ENCODE measurements at places on chromosomes 6 and 20.
A peak's percentile ranks its signal among the peaks of the same experiment; 100 is the strongest.

- no peak for DNase-seq
Observed at GRCh38 chr20:5696011-5696559, 54.1 kb upstream of the SHLD1 start.

DNA sequence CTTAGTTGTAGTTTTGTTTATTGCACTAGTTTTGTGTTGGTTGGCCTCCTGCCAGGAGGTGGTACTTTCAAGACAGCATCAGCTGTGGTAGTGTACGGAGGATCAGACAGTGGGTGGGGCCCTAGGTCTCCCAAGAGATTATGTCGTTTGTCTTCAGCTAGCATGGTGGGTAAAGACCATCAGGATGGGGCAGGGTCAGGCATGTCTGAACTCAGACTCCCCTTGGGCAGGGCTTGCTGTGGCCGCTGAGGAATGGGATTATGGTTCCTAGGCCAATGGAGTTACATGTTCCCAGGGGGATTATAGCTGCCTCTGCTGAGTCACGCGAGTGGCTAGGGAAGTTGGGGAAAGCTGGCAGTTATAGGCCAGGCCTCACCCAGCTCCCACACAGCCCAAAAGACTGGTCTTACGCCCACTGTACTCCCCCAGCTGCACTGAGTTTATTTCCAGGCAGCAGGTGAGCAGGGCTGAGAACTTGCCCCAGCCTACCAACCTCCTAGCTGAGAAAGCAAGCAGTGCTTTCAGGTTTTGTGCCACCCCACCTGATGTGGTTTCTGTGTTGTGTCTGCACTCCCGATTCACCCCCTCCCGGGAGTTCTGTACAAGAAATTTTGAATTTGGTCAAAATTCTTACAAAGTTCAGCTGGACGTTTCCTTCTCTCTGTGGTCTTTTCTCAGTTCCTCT, 24.7 kb downstream of the ZSCAN31 start:
- DNase-seq = no peak

- no peak for DNase-seq
Observed at GRCh38 chr6:37456816-37457560, 24.0 kb downstream of the CMTR1 start.

GRCh38 chr6:26197636-26197932, 110.4 kb downstream of the HFE start:
- DNase-seq = no peak

GRCh38 chr6:135008941-135009290, 45.7 kb downstream of the HBS1L start:
- DNase-seq = no peak

DNA sequence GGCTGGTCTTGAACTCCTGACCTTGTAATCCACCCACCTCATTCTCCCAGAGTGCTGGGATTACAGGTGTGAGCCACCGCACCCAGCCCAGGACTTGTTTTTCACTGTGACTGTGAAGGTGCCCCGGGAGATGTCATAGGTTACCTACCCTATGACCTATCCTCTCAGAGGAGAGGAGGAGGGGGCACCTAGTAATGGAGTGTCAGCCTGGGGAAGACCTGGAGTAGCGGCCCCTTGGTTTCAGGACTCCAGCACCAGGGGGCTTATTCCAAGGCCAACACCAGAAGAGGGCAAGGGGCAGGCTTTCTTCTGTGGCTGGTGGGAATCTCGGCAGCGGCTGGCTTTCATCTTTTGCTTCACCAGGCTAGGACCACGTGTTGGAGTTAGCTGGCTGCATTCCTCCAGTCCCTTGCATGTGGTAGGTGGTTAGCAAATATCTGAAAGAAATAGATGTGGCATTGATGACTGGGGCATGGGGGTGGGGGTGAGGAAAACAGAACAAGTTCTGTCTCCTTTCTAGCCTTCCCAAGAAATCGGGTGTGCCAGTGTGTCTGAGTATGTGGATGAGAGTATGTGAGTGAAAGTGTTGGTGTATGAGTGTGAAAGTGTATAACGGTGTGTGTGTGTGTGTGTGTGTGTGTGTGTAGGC, 7.9 kb upstream of the ITPR3 start:
- DNase-seq = no peak

GRCh38 chr6:19370831-19371230, 466.3 kb upstream of the ID4 start:
- DNase-seq = no peak

DNA sequence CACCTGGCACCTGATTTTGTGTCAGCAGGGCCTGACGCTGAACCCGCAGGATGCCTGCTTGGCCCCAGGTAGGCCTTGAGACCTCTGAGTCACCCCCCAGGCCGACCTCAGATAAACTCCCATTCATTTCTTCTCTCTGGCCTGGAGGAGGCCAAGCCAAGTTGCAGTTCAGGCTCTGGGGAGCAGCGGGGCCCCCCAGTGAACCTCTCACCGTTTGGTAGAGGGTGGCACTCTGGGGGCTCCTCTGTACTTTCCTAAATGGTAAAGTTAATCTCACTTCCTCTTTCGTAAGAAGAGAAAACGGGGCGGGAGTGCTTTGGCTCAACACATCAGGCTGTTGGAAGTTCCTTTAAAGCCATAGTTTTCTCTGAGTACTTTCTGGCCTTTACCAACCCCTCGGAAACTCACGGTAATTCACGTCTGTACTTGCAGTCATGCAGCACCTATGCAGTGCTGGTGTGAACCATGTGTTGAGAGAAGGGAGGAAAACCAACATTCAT, 2.8 kb downstream of the SIRPA start:
- DNase-seq = no peak

DNA sequence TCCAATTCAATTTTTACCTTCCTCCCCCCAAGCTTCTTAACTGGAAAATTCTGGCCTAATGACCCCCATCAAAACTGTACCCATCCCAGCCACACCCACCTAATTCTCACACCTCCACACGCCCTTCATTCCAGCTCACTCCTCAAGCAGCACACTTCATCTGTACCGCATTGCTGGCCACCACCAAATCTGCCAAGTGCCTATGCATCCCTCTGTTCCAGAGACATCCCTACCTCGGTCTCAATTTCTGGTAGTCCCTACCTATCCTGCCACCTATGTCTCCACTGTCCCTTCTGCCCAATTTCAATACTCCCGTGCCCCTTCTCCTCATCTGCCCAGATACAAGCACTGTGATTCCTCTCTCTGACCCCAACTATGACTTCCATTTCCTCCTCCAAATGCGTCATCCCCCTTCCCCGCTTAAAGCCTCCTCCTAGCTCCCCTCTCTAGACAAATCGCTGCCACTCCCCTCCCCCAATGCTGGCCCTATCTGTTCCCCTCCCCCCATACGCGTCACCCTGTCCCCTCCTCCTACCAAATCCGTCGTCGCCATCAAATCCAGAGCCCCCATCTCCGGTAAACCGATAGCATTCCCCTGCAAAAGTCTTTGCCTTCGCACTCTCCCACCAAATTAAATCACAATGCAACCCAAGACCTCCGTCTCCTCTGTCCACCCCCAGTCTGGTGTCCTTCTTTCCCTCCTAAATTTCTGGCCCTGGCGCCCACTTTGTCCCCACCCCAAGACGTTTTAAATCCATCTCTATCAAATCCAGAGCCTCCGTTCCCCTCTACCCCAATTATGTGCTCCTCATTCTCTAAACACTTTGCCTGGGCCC, 1.2 kb downstream of the MTCH1 start:
- no peak for DNase-seq

GRCh38 chr20:42336576-42336975, 718.4 kb upstream of the CHD6 start:
- no peak for DNase-seq

GRCh38 chr6:136563386-136564152, 13.3 kb upstream of the MAP7 start:
- no peak for DNase-seq

DNA sequence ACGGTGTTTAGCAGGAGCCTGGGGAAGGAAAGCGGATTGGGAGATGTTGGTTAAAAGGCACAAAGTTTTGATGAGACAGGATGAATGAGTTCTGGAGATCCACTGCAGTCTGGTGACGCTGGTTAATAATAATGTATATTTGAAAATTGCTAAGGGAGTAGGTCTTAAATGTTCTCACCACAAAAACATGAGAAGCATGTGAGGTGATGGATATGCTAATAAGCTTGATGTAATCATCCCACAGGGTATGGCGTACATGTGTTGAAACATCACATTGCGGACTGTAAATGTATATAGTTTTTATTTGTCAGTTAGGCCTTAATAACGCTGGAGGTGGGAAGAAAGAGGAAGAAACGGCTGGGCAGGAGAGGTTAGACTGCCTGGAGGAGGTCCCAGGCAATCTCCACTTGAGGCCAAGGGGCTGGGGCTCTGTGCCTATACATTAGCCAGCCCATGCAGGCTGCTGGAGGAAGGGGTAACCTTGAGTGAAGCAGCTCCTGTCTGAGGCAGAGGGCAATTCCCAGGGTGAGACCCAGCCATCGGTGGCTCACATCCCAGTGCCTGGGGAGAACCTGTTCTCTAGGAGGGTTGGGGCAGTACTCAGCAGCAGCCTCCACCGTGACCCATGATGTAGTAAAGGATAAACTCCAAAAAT, 188.2 kb upstream of the QKI start:
- no peak for DNase-seq

GRCh38 chr6:30894381-30894780, 10.1 kb downstream of the DDR1 start:
- no peak for DNase-seq

- no peak for DNase-seq
Observed at GRCh38 chr6:64483956-64484499, 848.4 kb downstream of the PHF3 start.

- DNase-seq = peak; percentile 37
Observed at GRCh38 chr6:4210629-4211419, 75.4 kb upstream of the ECI2 start.

- no peak for DNase-seq
Observed at GRCh38 chr20:24838546-24839535, 110.2 kb upstream of the CST7 start.

GRCh38 chr6:138119976-138120375, 12.8 kb upstream of the PERP start:
- DNase-seq = no peak

DNA sequence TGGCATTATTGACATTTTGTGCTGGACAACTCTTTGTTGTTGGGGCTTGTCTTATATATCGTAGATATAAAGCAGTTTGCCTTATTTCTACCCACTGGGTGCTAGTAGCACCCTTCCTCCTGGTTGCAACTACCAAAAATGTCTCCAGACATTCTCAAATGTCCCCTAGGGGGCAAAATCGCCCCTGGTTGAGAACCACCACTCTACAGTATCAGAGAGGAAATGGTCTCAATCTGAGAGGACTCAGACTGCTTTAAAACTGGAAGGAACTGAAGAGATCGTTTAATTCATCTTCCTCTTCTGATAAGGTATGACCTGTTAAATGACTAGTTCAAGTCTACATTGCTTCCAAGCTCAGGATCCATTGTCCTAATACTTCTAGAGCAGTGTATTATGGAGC, 14.9 kb downstream of the SH3BGRL2 start:
- DNase-seq = no peak

DNA sequence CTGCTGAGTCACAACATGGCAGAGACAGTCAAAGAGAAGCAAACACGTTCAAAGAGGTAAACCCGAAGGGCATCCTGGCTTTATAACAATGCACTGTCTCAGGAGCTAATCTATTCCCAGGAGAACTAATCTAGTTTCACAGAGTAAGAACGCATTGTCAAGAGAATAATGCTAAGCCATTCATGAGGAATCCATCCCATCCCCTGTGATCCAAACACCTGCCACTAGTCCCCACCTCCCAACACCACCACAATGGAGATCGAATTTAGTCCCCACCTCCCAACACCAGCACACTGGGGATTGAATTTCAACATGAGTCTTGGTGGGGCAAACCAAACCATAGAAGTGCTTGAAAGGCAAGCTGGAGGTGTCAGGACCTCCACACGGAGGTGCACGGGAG, 231.5 kb upstream of the ID4 start:
- DNase-seq = no peak

GRCh38 chr6:169813969-169814368, 62.5 kb downstream of the ERMARD start:
- DNase-seq = no peak

DNA sequence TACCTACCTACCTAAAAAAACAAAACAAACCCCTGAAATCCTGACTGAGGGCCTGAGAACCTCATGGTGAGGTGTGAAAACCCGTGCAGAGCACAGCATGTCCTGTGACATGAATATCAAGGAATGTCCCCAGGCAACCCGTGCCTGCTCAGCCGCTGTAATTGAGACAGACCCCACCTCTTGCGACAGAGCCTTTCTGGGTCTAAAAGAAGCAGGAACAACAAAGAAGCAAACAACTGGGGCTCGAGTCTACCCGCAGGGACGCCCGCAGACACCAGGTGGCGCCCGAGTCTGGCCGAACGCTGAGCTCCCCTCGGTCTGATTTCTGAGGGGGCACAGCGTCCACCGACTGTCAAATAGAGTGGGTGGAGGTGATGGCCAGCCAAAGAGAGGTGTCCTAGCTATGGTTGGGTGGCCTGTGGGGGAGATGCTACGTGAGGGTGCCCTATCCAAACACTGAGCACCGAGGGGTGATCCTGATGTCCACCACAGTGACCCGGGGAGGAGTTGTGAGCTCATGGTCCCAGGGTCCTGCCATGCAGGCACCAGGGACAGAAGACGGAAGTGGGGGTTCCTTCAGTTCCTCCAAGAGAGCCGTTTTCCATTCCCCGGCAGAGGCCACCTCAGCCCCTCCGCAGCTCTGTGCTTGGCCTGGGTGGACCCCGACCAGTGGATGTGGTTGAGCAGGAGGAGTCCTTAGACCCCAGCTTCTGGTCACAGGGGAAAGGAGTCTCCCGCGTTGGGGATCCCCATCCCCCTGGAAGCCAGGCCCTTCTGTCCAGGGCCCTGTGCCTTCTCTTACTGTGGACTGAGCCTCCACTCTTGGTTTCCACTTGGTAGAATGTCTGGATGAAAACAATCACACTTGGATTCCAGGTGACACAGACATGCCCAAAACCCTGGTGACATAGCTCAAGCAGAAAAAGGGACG, 268.2 kb downstream of the CDC5L start:
- peak; percentile 23 for DNase-seq

DNA sequence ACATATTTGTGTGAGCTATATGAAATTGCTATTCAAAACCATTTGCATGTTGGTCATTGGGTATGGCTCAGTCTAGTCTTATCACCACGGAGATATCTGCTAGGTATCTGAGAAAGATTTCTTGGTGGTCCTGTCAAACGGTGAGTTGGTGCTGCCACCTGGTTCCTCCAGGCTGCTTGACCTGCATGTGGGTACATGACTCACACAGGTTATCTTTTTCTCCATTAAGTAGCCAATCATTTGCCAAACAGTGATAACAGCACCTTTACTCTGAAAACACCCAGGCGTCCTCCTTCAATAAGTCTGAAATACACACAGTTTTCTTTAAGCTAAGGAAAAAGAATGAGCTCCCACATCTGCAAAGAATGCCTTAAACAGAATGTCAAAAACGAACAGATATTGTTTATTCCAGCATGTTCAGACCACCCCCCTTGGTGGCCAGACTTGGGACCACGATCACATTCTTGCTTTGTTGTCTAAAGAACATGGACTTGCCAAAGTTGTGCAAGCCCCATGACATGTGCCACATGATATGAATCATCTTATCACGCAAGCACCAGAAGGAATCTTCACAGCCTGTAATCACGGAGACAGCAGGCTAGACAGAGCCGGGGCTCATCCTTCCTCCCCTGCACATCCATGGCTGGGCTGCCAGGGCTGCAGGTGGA, 200.7 kb upstream of the THBS2 start:
- no peak for DNase-seq

GRCh38 chr6:144969154-144969553, 684.0 kb downstream of the UTRN start:
- DNase-seq = no peak

All from stimulated activated CD4-positive, alpha-beta T cell treated with anti-CD3 and anti-CD28 coated beads, Interleukin-1b, Interleukin-23, amount 100 ng/mL, for 1 hour (primary cell).